Left renal cortex interstitium (tissue), 4 donors: ENCODE measurements at places on chromosomes 16 and 17. TPM values are rescaled to one million over a fixed set of nuclear protein-coding genes. Genes with fewer than 3 reads are reported as not detected.

DNA sequence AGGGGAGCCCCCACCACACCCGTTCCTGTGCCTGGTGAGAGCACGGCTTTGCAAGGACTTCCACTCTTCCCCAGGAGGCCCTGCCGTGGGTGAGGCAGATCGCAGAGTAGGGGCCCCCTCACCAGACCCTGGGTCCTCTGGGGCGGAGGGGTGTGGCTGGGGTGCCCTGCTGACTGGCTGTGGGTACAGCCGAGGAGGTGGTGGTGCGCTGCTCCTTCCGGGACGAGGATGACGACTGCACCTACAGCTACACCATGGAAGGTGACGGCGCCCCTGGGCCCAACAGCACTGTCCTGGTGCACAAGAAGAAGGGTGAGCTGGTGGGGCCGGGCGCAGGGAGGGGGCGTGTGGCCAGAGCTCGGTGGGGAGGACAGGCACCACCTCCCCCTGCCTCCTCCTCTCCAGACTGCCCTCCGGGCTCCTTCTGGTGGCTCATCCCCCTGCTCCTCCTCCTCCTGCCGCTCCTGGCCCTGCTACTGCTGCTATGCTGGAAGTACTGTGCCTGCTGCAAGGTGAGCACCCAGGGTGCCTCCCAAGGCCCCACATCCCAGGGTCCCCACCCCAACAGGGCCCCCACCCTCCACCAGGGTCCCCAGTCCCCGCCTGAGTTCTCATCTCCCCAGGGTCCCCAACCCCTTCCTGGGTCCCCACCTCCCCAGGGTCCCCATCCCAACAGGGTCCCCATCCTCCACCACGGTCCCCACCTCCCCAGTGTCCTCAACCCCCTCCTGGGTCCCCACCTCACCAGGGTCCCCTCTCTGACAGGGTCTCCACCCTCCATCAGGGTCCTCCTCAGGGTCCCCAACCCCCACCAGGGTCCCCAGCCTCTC, 16.1 kb downstream of the ITGB4 start:
- no peak for DNase-seq

SHISA6 gene
- polyA plus RNA-seq: 2.2 TPM

CCL4L2 gene
- 0.74 TPM for polyA plus RNA-seq

DNA sequence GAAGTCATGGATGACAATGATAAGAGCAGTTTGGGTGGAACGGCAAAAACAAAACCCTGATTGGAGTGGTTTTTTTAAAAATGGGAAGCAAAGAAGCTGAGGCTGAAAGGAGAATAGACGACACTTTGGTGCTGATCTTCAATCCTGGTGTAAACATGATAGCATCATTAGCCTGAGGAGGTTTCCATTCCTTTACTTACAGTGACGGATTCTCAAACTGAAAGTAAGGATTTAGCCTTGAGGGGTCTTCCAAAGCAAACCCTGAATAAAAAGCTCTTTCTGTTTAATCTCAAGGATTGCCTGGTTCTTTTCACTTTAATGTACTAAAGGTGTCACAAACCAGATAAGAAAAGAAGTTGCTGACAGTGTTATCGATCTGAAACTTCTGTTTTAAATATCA, 69.3 kb downstream of the KCNJ2 start:
- DNase-seq: no peak

NPIPA5 gene
- 27.8 TPM for polyA plus RNA-seq
